ENCODE measurements at places on chromosomes 13 and 19. TPM values are rescaled to one million over a fixed set of nuclear protein-coding genes. Genes with fewer than 3 reads are reported as not detected.
A peak's percentile ranks its signal among the peaks of the same experiment; 100 is the strongest.

The KLK14 gene
- not detected for total RNA-seq

The CD33 gene
- 17.4 TPM for total RNA-seq

DNA sequence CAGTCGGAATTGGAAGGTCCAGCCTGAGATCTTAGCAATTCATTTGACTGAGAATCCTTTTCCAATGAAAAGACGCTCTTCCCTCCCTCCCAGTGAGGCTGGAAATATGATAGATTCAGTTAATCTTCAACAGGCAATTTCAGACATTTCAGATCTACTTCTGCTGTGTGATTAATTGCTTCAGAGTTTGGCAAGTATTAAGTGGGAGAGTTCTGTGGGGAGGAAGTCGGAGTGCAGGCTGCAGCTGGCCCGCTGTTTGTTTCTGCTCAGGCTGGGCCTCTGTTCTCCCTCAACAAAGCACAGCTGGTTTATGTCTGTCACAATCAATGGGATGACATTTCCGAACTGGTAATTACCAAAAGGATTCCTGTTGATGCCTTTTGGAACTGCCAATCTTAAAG lies 178.2 kb downstream of the NDFIP2 start:
- no peak for DNase-seq

- no peak for DNase-seq
Measured at GRCh38 chr13:83804356-83804962, 77.8 kb downstream of the SLITRK1 start.

GRCh38 chr13:23175920-23176319 lies 4.9 kb upstream of the SGCG start:
- no peak for DNase-seq

GRCh38 chr13:44420376-44421220 lies 47.0 kb downstream of the SERP2 start:
- DNase-seq: no peak

GRCh38 chr19:1807030-1807694 lies 4.9 kb downstream of the ATP8B3 start:
- DNase-seq: no peak

- peak; percentile 98 for DNase-seq
Measured at GRCh38 chr19:45443462-45444317, 20.0 kb upstream of the ERCC1 start.

- peak; percentile 83 for DNase-seq
Measured at GRCh38 chr19:14318873-14319272, 62.4 kb upstream of the ADGRE5 start.

- no peak for DNase-seq
Measured at GRCh38 chr13:85930108-85930507, 130.9 kb upstream of the SLITRK6 start.

GRCh38 chr13:50529154-50529882 lies 314.2 kb downstream of the DLEU7 start:
- DNase-seq: peak; percentile 94

DNA sequence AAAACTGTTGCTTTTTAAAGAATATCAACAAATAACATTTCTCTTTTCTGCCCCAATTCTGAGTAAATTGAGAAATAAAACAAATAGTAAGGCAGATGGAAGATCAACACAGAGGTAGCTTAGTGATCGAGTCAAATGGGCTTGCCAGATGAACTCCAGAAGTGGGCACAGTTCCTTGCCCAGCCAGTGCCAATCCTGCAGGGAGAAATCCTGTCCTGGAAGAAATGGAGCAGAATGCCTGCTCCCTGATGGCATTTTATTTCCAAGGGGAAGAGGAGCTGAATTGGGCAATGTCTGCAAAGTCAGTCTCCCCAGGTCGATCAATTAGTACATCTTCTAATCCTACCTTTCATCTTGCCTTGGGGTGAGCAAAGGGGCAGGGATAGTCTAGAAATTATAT lies 225.3 kb downstream of the NHLRC3 start:
- DNase-seq: no peak

- peak; percentile 88 for DNase-seq
Measured at GRCh38 chr19:35718345-35719041, 690 bp downstream of the KMT2B start.

DNA sequence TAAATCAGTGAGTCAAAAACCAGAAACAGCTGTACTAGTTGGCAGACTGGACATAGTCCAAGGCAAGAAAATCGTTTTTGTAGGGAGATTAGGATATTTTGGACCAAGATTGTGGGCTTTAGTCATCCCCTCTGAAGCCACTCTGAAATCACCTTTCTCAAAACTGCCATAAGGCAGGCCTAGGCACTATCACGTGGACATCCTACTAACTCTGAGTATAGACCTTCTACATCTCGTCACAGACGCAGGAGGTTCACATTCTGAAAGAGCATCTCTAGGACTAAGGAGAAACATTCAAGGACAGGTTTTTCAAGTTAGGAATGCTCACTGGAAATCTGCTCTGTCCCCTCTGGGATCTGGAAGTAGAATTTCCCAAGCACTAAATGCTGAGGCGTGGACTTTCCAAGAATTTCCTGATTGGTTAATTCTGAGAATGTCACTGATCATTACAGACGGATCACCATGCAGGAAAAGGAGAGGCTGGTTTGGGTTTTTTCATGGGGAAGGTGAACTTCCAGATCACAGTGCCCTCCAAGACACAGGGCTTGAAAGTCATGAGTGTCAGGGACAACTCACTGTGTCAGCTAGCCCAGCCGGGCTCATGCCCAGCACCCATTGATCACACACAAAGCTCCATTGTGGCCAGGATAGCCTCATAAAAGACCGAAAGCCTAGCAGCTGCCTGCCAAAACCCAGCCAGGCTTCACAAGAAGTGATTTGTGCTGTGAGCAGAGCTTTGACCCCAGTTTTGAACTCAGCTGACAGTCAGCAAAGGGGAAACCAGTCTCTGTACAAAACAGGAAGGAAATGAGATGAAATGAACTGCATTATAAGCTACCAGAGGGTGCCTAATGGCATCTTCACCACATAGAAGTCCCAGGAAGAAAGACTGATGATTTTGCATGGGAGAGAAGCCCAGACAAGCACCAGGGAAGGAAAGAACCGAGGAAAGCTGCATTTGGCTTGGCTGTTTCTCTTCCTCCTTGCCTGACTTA lies 2.7 kb upstream of the RUBCNL start:
- DNase-seq: no peak

- DNase-seq: no peak
Measured at GRCh38 chr19:56732976-56733375, 61.4 kb upstream of the ZNF835 start.

DNA sequence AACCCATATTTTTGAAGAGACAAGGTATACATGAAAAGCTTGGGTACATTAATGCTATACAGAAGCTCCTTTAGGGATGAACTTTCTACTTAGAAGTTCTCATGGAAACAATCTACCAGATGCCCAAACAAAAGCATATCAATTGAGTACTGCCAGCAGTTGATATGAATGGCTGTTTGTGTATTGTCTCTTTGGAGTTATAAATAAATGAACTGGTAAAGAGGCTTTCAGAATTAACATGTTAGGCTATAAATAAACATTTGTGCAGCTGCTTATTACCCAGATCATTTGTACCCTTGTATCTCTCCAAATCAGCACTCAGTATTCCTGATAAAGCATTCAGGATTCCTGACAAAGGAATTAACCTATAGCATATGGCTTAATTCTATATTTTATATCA lies 418.9 kb downstream of the FGF14 start:
- DNase-seq: no peak

GRCh38 chr13:99002172-99002710 lies 24.4 kb upstream of the DOCK9 start:
- DNase-seq: no peak
